ENCODE measurements at places on chromosomes 7 and 10. TPM values are rescaled to one million over a fixed set of nuclear protein-coding genes. Genes with fewer than 3 reads are reported as not detected.

- DNase-seq: no peak
Measured at GRCh38 chr7:98557538-98558031, 59.5 kb upstream of the NPTX2 start.

PHF14 gene
- 35.6 TPM for total RNA-seq

DNA sequence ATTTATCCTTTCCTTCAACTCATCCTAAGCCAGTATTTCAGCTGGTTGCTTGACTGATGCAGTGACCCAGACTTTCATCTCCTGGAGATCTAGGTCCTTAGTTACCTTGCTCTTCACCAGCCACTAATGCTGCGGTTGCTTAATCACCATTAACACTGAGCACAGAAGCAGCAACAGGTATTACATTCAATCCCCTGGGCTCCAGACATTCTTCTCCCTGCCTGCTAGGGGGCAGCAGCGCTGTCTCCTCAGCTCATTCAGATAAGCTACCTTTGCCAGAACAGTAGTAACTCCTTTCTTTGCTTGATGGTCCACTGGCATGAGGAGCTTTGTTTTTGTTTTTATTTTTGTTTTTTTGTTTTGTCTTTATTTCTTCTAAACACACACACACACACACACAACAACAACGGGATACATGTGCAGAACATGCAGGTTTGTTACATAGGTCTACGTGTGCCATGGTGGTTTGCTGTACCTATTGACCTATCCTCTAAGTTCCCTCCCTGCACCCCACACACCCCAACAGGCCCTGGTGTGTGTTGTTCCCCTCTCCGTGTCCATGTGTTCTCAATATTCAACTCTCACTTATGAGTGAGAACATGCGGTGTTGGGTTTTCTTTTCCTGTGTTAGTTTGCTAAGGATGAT lies 1043.2 kb upstream of the C7orf33 start:
- DNase-seq: no peak

DNA sequence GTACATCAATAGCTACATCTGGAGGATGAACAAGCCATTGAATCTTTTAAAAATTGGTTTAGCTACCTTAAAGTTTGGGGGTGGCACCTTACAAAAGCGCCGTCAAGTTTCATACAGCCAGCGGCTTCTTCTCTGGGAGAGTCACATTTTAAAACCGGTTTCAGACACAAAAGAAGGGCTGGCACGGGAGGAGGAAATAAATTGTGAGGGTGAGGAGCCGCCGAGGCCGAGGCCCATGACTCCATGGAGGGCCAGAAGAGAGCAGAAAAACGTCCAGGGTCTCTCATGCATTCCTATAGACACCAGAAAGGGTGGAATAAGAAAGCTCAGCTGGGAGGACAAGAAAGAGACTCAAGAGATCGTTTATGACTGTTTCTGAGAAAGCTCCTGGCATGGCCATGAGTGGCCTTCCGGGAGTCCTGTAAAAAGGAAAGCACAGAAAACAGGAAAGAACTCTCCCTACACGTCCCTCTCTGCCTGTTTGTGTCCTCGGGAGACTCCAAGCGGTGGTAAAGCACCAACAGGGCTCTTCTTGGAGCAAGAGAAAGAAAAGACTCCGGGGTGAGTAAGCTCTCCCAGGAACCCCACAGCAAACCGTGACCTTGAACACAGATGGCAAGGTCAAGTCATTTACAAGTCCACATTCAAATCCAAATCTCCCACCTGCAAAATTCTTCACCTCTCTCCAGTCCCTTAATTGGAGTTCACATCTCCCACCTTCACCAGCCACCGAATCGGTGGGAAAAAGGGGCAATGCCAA lies 1.8 kb downstream of the FRAT2 start:
- peak; percentile 77 for DNase-seq

DNA sequence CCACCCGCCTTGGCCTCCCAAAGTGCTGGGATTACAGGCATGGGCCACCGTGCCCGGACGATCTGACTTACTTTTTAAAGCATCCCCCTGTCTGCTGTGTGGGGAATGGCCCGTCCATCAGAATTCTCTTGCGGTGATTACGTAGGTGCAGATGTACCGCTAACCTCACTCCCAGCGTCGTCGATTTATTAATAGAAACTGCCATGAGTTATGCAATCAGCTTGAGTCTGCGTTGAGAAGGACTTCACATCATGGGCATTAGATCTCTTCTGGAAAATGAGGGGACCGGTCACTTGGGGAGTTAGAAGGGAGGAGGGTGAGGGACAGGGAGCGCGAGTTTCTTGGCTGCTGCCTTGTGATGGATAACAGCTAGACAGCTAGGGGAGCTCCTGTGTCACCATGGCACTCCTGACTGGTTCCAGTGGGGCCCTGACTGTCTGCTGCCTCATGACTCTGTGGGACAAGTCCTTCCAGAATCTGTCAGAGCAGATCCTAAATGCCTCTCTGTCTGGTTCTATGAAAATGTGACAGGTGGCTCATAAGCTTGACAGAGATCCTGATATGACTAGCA lies 35.2 kb downstream of the POR start:
- DNase-seq: no peak

DNA sequence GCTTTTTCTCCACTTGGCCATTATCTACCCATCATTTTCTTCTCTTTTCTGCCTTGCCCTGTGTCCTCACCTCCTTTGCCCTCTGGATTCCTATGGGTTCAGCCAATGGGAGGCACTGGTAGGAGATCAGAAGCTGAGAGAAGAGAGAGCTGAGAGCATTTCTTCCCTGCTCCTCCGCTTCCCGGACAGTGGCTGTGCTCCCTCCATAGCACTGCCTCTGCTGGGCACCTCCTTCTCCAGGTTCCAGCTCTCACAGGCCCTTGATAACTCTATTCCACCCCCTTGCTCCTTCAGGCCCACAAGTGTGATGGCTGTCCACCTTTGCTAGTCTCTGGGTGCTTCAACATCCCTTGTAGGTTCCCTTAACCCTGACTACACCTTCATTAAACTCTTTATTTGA lies 79.6 kb downstream of the LSM5 start:
- DNase-seq: no peak

GRCh38 chr10:29588629-29589421 lies 45.9 kb downstream of the SVIL start:
- DNase-seq: peak; percentile 45

DNA sequence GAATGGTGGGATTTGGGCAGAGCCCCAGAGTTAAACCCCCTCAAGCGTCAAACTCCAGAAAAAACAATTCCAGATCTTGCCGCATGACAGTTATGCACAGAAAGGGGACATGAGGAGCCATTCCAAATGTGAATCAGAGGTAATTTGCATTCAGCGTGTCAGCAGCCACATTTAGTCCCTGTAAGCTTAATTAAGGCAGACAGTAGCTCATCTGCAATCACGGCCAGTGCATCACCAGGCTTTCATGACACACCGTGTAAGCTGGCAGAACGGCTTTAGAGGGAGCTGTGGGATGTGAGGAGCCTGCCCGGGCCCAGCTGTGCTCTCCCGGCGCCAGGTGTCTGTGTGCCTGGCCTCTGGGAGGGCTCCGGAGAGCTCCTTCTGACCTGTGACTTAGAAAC lies 18.7 kb upstream of the PRKAG2 start:
- DNase-seq: no peak

DNA sequence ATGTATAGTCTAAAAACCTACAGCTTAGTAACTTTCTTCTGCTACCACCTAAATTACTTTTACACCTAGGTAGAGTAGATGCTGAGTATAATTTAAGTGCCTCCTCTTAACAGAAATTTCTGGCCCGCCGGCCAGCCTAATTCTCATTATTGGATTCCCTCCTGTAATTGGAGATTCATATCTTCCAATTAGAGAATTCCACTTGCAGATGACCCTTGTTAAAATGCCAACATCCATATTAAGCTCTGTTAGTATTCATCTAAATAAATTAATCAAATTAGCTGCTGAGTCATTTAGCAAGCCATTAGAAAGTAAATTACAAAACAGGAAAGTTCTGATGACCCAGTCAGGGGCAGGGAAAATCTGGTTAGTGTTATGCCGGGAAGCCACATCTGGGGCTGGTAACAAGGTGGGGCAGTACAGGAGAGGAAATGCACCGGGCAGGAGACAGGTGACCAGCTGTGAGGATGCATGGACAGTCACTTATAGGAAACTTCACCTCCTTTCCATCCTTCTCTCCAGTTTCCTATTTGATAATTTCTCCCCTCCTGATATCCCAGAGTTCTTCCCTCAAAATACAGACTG lies 82.8 kb downstream of the ORC5 start:
- DNase-seq: no peak

AIFM2 gene
- total RNA-seq: 7.3 TPM

TUBB8 gene
- total RNA-seq: not detected
